ENCODE measurements at places on chromosomes 2 and 18.

DNA sequence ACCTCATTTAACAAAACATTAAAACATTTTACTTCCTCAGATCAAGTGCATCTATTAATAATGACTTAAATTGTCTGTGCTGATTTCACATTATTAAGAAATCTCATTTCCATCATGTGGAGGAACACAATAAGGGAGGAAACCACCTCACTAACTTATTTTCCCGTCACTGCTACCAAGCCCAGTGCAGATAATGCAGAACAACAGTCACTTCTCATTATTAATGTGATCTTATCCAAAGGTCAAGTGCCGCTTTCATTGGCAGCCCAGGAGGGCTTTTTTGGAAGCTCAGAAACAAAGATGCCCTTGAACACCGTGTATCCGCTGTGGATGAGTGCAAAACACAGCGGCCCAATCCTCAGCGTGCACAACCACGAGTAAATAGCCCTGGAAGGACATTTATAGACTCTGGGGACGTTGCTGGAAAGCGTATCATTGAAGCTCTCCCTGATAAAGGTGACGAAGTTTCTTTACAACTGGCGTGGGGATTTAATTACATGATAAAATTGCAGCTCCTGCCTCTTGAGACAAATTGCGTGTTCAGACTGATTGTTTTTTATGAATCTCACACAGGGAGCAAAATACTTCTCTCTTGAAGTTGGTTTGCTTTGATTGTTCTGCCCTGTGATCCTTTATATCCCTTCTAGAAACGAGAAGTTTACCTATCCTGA lies 13.2 kb downstream of the ASB18 start:
- no peak for DNase-seq

DNA sequence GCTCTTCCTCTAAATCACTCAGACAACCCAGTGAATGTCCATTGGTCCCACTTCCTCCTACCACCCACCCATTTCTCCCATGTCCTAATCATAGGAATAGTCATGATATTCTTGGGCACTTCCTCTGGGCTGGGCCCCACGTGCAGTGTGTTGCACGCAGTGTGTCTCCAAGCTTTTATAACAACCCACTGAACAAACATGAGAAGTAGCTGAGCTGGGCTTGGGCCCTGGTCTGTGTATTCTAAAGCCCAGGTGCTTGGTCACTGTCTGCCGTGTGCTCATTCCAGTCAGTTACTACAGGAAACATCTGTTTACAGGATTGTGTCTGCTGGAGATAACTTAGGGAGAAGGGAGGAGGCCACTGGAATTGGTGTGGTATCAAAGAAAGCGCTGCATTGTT lies 64.2 kb upstream of the THOC1 start:
- no peak for DNase-seq

DNA sequence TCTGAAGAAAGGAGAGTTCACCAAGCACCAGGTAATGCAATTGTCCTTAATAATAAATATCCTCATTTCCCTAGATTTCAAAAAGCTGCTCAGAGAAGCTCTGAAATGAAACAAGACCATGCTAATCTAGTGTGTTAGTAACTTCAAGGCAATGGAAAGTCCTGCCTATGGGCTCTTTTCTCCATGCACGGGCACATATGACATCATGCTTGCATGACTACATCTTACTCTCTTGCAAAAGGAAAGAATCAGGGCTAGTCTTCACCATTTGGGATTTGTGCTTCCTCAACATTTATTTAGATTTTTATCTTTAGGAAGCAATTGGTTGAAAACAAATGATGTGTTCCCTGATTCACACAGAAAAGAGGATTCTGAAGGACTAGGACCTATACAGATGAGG lies 204.0 kb upstream of the POU3F3 start:
- no peak for DNase-seq

GRCh38 chr2:108594982-108595464 lies 60.8 kb downstream of the LIMS1 start:
- DNase-seq = peak; percentile 53

- no peak for DNase-seq
Observed at GRCh38 chr2:69169655-69170389, 156.8 kb downstream of the ANTXR1 start.

All from activated CD4-positive, alpha-beta T cell treated with anti-CD3 and anti-CD28 coated beads, Interleukin-2, Interleukin-6, amounts not matched to agents 100 ng/mL and 50 ng/mL, durations not matched to agents 16 hours and 8 hours (primary cell).